Common myeloid progenitor, CD34-positive (primary cell): ENCODE measurements at places on chromosomes 13 and 19.

- DNase-seq = no peak
These were observed 80.1 kb downstream of the SLC7A1 start for GRCh38 chr13:29515372-29515771.

GRCh38 chr19:17061691-17062090 is 13.6 kb downstream of the HAUS8 start:
- no peak for DNase-seq

DNA sequence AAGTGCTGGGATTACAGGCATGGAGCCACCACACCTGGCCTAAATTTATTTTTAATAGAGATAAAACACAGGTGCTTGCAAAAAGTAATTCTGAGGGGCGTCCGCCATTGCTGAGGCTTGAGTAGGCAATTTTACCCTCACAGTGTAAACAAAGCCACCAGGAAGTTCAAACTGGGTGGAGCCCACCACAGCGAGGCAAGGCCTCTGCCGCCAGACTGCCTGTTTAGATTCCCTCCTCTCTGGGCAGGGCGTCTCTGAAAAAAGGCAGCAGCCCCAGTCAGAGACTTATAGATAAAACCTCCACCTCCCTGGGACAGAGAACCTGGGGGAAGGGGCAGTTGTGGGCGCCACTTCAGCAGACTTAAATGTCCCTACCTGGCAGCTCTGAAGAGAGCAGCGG is 50.7 kb downstream of the B3GLCT start:
- no peak for DNase-seq

GRCh38 chr19:19610376-19611202 is 7.9 kb downstream of the PBX4 start:
- DNase-seq = no peak

- DNase-seq = no peak
These were observed 150.5 kb downstream of the KDM4B start for GRCh38 chr19:5119297-5119998.

GRCh38 chr13:45016792-45017425 is 27.6 kb downstream of the GPALPP1 start:
- DNase-seq = no peak

GRCh38 chr13:110942248-110942981 is 27.5 kb upstream of the ANKRD10 start:
- DNase-seq = no peak

- no peak for DNase-seq
These were observed 35.8 kb upstream of the OLFM2 start for GRCh38 chr19:9972103-9972502.

GRCh38 chr13:49540552-49540951 is 44.8 kb downstream of the PHF11 start:
- DNase-seq = peak; percentile 55

DNA sequence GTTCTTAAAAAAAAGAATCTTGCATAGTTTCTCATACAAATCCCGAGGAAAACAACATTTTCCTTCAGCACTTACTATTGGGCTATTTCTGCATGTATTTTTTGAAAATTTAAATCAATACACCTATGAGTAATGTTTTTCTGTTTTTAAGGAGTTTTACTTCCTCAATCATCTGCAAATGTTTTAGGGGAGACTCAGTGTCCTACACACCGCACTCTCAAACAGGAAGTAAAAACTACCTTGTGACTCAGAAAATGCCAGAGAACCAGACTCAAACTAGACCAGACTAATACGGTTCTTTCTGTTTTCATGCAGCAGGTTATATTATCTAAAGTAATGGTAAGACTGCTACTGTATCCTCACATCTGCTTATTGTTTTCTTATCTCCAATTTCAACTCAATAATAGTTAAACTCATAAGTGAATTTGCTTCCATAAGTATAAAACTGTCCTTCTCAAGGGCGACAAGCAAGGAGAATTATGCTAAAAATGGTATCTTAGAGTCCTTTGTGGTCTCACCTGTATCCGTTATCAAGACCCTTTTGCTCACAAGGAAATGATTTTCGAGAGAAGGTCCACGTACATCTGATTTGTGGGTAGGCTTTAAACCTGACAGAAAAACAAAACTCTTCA is 52.5 kb downstream of the FLT3 start:
- peak; percentile 88 for DNase-seq

DNA sequence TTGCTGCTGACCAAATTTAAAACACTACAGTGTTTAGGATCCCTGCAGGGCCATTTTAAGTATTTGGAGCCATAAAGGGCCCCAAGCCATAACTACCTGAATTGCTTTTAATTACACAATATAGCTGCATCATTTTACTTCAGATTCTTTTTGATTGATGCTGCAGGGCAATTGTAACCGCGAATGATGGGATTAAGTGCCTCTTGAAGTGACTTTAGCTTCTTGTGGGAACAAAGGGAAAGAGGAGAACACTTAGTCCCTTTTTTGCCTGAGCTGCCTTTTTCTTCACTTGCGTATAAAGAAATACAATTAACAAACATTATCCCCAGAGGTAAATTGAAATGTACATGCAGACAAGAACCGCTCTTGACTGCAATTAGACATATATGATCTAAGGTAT is 228.5 kb downstream of the ZIC5 start:
- DNase-seq = no peak

GRCh38 chr19:22601906-22602630 is 32.1 kb upstream of the ZNF492 start:
- no peak for DNase-seq

DNA sequence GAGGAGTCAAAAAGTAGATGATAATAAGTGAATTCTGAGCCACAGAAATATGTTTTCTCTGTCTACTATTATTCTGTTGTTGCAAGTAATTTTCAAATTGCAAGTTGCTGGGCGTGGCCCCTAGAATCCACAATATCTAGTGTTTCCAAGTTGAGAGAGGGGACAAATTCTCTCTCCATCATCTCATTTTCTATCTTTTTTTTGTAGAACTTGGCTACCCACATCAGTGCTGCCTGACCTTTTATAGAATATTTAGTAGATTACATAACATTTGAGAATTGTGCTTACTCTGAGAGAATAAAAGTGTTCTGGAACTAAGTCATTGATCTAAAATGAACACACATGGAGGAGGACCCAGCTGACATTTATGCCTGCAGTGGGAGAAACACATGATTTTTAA is 110.9 kb upstream of the CSNK1A1L start:
- DNase-seq = no peak

GRCh38 chr13:42405665-42406390 is 133.9 kb downstream of the AKAP11 start:
- no peak for DNase-seq

DNA sequence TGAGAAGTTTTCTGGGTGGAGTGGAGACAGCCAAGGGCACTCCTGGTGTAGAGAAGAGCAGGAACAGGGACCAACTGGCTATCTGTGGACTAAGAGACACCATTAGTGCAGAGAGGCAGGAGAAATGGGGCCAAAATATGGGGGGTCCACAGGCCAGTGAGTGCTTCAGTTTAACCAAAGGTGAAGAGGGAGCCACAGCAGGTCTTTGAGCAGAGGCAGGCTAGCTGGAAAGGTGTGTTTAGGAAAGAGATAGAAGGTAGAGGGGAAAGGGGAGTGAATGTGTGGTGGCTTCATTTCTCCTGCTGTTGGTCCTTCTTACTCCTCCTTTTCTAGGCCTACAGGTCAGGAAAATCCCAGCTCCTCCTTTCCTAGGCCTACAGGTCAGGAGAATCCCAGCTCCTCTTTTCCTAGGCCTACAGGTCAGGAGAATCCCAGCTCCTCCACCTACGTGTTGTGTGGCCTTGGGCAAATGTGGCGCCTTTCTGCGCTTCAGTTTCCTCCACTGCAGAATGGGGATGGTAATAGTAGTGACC is 1.5 kb downstream of the TMEM238 start:
- no peak for DNase-seq

DNA sequence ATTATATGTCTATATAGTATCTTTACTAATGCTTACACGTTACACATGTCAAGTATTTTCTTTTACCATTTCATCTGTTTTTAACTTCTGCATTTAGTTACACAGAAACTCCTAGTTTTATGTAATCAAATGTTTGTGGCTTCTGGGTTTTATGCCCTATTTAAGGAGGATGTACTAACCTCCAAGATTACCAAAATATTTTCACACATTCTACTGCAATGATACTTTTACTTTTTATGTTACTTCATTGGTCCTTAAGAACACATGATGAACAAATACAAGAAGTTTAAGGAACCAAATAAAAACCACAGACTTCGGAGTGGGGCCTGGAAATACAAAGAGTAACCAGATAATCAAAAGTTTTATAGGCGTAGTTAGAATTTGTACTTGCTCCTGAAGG is 37.2 kb downstream of the ZC3H13 start:
- peak; percentile 38 for DNase-seq

GRCh38 chr13:100230769-100231149 is 141.9 kb downstream of the PCCA start:
- no peak for DNase-seq

DNA sequence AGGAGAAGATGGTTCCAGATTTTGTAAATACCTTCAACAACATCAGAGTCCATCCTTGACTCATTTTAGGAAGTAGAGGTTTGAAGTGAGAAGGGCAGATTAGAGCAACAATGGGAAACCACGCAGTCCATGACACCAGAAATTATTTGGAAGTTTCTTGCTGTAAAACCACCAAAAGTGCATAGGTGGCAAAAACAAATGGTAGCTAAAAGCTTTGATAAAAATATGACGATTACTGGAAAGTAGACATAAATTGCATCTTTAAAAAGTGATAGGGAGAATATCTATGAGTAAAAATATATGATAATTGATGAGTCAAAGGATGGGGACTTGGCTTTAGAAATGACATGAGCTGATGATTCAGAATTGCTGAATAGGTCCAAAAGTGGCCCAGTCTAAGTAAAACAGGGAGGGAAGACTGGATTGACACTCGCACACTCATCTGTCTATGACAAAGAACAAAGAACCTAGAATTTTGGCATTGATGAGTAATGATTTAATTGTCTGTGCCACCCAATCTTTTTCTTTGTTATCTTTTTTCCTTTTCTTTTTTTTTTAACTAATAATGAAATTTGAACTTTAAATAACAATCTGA is 472.2 kb downstream of the MYO16 start:
- peak; percentile 6 for DNase-seq

DNA sequence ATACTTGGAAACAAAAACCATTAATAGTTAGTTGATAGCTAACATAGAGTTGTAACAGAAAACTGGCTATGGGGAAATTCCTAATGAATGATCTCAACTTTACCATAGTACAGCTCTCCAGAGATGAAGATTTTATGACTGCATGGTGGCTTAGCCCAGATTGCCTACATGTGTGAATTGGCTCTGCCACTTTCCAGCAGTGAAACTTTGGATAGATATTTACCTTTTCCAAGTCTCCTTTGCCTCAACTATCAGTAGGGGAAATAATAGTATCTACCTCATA is 161.1 kb downstream of the LACC1 start:
- DNase-seq = no peak

DNA sequence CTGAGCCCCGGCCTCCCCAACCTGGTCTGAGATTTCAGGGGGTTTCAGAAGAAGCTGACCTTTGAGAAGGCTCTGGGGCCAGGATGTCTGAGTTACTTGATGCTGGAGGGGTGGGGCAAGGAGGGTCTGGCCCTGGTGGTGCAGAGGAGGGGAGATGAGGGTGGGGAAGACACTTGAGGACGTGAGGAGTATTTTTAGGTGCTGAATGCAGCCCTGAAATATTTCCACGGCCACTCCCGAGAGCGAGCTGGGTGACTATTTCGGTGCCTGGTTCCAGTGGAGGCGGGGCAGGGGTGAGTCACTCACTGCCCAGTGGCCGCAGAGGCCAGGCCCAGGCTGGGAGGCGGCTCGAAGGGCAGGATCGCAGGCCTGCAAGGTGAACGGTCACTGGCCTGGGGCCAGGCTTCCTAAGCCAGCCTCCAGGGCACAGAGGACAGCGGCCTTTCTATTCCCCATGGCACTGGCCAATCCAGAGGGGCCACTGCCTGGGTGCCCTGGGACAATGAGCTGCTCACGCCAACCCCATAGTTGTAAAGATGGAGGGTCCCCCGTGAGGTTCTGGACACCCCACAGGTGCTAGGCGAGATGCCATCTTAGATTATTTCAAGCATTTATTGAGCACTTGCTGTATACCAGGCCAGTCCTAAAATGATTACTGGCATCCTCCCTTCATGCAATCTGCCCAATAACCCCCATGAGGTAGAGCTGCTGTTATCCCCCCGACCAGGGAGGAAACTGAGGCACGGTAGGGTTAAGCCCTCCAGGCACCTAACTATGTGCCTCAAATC is 19.7 kb upstream of the JUND start:
- DNase-seq = no peak

- DNase-seq = peak; percentile 82
These were observed 2.8 kb downstream of the PTGER1 start for GRCh38 chr19:14472202-14472938.

- DNase-seq = no peak
These were observed 12.8 kb downstream of the SHISA2 start for GRCh38 chr13:26038931-26039475.

DNA sequence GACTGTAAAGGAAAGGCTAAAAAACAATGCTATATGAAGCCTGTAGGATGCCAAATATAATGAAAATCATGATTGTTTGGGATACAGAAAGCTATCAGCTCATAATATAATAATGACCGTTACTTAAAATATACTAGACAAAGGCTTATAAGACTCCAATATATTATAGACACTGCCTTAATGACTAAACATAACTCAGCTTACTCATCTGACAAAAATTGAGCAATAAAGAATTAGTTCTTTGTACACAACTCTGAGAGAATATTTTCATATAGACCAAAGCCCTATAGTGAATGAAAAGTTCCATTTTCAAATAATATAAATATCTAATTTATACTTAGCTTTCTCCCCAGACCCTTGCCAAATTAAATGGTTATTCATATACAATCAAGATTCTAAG is 283.3 kb downstream of the DIAPH3 start:
- no peak for DNase-seq

DNA sequence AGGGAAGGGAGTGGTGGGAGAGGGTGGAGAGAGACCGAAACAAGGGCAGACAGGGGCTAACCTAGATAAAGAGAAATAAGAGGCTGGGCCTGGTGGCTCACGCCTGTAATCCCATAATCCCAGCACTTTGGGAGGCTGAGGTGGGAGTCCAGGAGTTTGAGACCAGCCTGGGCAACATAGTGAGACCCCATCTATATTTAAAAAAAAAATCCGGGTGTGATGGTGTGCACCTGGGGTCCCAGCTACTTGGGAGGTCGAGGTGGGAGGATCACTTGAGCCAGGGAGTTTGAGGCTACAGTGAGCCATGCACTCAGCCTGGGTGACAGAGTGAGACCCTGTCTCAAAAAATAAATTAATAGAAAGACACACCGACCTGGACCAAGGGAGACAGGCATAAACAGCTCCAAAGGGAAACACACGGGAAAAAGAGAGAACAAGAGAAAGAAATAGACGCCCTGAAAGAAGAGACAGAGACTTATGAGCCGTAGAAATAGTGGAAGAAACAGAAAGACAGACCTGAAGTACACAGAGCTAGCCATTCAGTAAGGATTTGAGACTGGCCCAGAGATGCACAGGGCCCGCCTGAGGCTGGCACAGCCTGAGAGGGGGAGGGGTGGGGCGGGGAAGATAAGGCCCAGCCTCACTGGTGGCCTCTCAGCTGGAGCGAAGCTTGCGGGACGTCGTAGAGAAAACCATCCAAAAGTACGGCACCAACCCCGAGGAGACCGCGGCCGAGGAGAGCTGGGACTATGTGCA is 2.2 kb downstream of the CD37 start:
- DNase-seq = no peak

GRCh38 chr19:996051-996838 is 4.0 kb upstream of the GRIN3B start:
- peak; percentile 61 for DNase-seq

GRCh38 chr19:18317961-18318800 is 4.7 kb downstream of the LSM4 start:
- DNase-seq = peak; percentile 92
